ENCODE measurements at places on chromosomes 13 and 19. TPM values are rescaled to one million over a fixed set of nuclear protein-coding genes. Genes with fewer than 3 reads are reported as not detected.

The FLT3 gene
- not detected for total RNA-seq

The STOML3 gene
- total RNA-seq: not detected

The USE1 gene
- 18.6 TPM for total RNA-seq

The ZNF497 gene
- 0.40 TPM for total RNA-seq

The PDE4C gene
- total RNA-seq: 0.57 TPM

The SHISA2 gene
- 5.5 TPM for total RNA-seq

The SYDE1 gene
- 14.0 TPM for total RNA-seq

The LILRA1 gene
- not detected for total RNA-seq

The KLK14 gene
- not detected for total RNA-seq

The SYCN gene
- not detected for total RNA-seq

The C19orf85 gene
- not detected for total RNA-seq

The C3 gene
- 0.27 TPM for total RNA-seq

The SOX21 gene
- not detected for total RNA-seq

The THSD1 gene
- total RNA-seq: 41.3 TPM

The SYT3 gene
- 0.13 TPM for total RNA-seq

The SYNGR4 gene
- not detected for total RNA-seq

The SIAH3 gene
- not detected for total RNA-seq

The LILRB2 gene
- total RNA-seq: not detected

The IGFL1 gene
- not detected for total RNA-seq

The MICU2 gene
- total RNA-seq: 53.7 TPM

The THSD8 gene
- total RNA-seq: 0.53 TPM

The PALM3 gene
- 0.22 TPM for total RNA-seq

The MEF2B gene
- not detected for total RNA-seq

The PEAK3 gene
- not detected for total RNA-seq

The TNFRSF19 gene
- total RNA-seq: 0.53 TPM

The ZSCAN4 gene
- not detected for total RNA-seq

The PRKCSH gene
- total RNA-seq: 120 TPM

The ZSCAN5B gene
- not detected for total RNA-seq

The CCDC159 gene
- 9.6 TPM for total RNA-seq

The NLRP5 gene
- not detected for total RNA-seq

The PLEKHG2 gene
- total RNA-seq: 27.1 TPM

The ZIC2 gene
- 0.14 TPM for total RNA-seq

The FPR3 gene
- total RNA-seq: not detected

The B3GNT8 gene
- 5.0 TPM for total RNA-seq

The ATP8B3 gene
- total RNA-seq: 2.2 TPM

The SELENOV gene
- not detected for total RNA-seq

The PSG7 gene
- total RNA-seq: not detected

The C19orf81 gene
- total RNA-seq: not detected

The RNU6-9 gene
- total RNA-seq: not detected

The EHD2 gene
- total RNA-seq: 126 TPM

The C13orf42 gene
- total RNA-seq: not detected

Measured in thoracic aorta endothelial cell (primary cell).